Head of caudate nucleus (tissue), 42 donors: ENCODE measurements at places on chromosomes 2 and 18.

DNA sequence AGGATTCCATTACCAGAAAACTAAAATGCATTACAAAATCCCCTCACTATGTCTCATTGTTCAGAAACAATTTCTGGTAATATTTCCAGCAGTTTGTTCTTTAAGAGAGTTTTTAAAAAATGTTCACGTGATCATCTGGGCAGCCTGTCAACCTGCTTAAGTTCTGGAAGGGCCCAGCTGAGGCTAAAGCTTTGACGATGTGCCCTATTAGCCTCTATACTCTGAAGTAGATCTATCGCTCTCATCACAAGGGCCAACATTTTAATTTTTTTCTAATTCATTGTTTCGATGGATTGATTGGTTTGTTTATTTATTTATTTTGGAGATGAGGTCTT, 205.8 kb downstream of the PRKCE start:
- no peak for DNase-seq

- DNase-seq: no peak
These were observed 427.7 kb downstream of the METTL4 start for GRCh38 chr18:2143636-2144035.

DNA sequence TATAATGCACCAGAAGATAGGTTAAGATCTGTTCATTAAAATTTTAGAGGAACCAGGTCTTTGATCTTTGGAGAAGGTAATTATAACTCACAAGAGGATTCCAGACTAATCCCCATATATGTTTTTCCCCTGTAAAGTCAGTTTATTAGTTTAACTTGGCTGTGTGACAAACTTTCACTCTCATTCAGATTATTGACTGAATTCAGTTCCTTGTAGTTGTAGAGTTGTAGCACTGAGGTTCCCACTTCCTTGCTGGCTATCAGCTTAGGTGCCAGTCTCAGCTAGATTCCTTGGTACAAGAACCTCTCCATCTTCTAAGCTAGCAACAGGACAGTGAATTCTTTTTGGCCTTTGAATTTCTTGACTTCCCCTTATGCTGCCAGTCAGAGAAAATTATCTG, 19.1 kb downstream of the REG1A start:
- no peak for DNase-seq

DNA sequence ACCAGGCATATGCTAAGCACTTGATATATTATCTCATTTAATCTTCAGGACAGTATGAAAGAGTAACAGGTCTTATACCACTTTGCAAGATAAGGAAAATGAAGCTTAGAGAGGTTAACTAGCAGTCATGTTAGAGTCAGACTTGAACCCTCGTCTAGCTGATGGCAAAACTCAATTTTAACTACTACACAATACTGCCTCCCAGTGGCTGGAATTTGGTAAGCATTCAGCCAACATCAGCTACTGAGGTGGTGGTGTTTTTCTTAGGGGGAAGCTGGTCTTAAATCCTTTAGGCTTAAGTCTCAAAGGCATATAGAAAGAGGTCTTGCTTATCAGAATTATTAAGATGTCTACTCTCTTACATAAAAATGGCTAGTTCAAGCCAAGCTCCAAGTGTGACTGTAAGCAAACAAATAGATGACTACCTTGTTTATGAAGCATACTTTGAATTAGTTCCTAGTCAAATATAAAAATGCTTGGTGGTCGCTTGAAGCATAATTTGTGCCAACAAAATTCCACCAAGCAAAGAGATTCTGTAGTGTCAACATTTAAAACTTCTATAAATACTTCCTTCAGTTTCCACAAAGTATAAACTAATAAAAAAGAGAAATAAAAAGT, 325.4 kb upstream of the FIGN start:
- DNase-seq: peak; percentile 15
